ENCODE measurements at places on chromosomes 13 and 19.
A peak's percentile ranks its signal among the peaks of the same experiment; 100 is the strongest.

DNA sequence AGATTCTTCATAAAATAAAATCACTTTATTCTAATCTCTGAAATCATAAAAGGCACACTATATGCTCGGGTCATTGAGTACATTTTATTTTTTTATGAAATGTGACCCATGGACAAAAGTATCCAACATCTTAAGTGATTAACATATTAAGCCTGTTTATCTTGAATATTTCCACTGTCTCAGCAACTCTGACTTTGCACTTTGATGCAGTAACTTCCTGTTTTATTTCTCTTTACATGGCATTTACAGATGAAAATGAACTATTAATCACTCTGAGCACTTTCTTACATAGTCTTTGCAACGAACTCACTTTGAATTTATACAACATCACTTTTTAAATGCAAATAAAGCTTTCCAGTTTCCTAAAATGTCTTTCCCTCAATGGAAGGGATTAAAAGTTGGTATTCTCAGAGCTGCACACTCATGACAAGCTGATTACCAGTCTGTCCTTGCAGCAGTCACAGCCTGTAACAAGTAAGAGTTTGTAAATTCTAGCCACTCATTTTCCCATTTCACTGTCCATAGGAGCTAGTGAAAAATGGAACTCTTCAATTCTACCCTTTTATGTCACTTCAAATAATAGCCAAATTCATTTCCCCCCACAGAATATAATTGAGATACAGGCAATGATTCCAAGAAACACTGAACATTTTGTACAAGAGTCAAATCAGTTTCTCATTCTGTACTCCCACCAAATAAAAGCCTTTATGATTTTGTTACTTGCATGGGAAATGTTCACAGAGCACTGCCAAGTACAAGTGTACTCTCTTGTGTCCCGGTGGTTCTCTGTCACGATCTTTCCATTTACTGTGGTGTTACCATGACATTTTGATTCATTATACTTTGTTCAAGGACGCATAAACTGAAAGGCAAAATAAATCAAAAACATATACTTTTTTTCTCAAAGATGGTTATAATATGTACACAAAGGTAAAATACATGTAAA is 1968.9 kb downstream of the PCDH9 start:
- no peak for DNase-seq

DNA sequence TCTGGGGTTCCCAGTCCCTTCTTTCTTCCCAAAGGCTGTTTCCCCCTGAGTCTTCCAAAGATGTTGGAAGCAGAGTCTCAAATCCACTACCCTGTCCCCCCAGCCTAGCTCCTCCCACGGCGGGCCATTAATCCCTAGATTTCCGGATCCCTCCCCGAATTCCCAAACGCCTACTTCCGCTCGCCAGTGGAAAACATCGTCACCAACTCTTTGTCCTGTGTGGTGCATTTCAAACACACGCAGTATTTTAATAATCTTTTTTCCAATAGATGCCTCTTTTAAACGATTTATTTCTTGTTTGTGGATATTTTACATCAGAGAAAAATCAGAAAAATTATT is 610 bp downstream of the ZNF791 start:
- peak; percentile 18 for DNase-seq

GRCh38 chr19:18388100-18388959 is 2.4 kb downstream of the GDF15 start:
- DNase-seq, result no peak

GRCh38 chr13:106874323-106874722 is 306.4 kb upstream of the ARGLU1 start:
- DNase-seq, result no peak

DNA sequence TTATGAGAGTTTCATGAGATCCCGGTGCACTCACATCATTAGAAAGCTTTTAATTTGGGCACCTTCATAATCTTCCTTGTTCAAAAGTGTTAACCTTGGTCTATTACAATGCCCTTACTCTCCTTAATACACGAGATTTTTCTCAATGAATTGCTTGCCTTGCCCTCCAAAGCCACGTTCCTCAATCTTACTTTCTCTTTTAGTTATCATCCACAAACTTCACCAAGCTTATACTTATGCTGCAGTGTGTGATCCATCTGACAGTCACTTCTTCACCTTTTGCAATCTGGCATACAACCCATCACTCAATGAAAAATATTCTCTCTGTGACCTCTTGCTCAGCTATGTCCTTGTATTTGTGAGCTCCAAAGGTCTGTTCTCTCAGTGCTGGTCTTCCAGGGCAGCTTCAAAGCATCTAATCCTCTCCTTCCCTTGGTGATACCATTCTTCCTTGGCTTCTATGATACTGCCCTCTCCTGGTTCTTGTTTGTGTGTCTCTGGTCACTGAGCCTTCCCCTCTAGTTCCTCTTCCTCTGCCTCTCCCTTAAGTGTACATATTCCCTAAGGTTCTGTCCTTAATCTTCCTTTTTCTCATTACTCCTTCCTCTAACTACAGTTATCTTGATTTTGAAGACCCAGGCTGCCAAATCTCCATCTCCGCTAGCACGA is 202.2 kb upstream of the STARD13 start:
- no peak for DNase-seq
